Diencephalon (tissue), 1 donor: ENCODE measurements at places on chromosomes 12 and 14. TPM values are rescaled to one million over a fixed set of nuclear protein-coding genes. Genes with fewer than 3 reads are reported as not detected.

The CDK2 gene
- total RNA-seq, result 12.7 TPM

The A2M gene
- 87.9 TPM for total RNA-seq

The KRT2 gene
- total RNA-seq, result not detected

The PLEK2 gene
- total RNA-seq, result 0.69 TPM

The ARMH4 gene
- total RNA-seq, result 56.1 TPM

The HIGD1C gene
- not detected for total RNA-seq

The RPGRIP1 gene
- 0.69 TPM for total RNA-seq

The OAS2 gene
- 3.2 TPM for total RNA-seq

The CD4 gene
- 4.8 TPM for total RNA-seq

The RASSF9 gene
- total RNA-seq, result 7.2 TPM

The TMEM253 gene
- total RNA-seq, result not detected

The PCBP2 gene
- 246 TPM for total RNA-seq

The ENDOU gene
- not detected for total RNA-seq

The MYL2 gene
- total RNA-seq, result not detected

The FOXG1 gene
- 19.8 TPM for total RNA-seq

The CCDC88C gene
- total RNA-seq, result 60.0 TPM

The ANKRD9 gene
- total RNA-seq, result 12.0 TPM

The HOXC13 gene
- not detected for total RNA-seq

The KRT73 gene
- total RNA-seq, result not detected

The PRIMA1 gene
- 1.6 TPM for total RNA-seq

The SERPINA3 gene
- 2.5 TPM for total RNA-seq

The LMBR1L gene
- 77.3 TPM for total RNA-seq

The RNF41 gene
- total RNA-seq, result 71.3 TPM

The RNASE13 gene
- total RNA-seq, result not detected

The CLEC1B gene
- not detected for total RNA-seq
